CD4-positive, alpha-beta memory T cell (primary cell): ENCODE measurements at places on chromosomes 16 and 17. TPM values are rescaled to one million over a fixed set of nuclear protein-coding genes. Genes with fewer than 3 reads are reported as not detected.

The PIRT gene
- not detected for total RNA-seq

The CCL3 gene
- total RNA-seq: 4.2 TPM

DNA sequence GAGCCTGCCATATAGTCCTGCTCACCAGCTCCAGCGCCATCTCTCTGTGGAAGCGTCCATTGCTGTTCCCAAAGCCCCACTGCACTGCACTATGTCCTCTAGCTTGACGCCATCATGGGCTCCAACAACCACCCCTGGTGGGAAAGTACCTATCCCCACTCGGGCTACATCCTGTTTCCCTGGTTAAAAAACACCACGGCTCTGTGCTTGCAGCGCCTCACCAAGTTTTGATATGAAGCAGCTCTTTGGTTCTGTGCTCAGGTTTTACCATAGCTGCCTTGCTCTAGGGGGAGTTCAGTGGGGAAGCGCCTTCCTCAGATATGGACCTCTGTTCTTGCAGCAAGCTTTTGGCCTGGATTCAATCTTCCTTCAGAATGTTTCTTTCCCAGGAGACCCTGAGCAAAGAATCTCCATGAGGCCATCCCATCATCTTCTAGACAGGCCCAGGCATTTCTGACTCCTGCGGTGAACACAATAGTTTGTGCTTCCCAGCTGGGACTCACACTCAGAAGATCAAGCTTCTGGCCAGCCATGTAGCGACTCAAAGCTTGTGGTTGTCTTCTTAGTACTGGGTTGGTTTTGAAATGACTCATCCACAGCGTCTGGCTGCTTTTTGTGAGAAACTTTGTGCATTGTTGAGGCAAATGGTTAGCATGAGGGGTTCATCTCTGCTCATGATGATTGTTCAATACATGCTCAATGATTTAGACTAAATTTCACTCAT, 39.5 kb downstream of the DYNLRB2 start:
- peak; percentile 71 for DNase-seq

DNA sequence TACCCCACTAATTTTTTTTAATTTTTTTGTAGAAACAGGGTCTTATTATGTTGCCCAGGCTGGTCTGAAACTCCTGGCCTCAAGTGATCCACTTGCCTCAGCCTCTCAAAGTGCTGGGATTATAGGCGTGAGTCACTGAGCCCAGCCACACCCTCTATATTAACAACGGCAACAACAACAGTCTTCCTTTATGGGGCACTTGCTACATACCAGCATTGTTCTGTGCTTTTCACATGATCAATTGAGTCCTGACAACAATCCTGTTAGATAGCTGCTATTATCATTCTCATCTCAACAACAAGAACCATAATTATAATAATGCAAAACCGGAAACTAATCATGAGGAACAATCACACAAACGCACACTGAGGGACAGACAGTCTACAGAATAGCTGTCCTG, 12.6 kb upstream of the ARL5C start:
- DNase-seq: no peak

DNA sequence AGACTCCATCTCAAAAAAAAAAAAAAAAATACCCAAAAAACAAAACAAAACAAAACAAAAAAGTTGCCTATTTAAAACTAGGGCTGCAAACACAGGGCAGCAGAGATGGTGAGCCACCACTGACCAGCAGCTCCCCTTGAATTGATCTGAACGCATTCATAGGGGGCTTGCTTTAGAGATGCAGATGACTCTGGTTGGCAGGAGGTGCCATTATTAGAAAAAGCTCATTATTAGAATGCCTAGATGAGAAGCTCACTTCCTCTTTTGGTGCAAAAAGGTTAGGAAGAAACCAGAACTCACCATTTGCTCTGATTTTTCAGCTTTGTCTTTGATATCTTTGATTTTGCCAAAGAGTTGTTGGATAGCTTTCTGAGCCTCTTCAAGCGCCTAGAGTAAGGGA, 53.1 kb downstream of the VPS53 start:
- no peak for DNase-seq

GRCh38 chr16:66741169-66741900, 10.1 kb downstream of the DYNC1LI2 start:
- DNase-seq: no peak

GRCh38 chr16:12750554-12750918, 53.2 kb downstream of the CPPED1 start:
- DNase-seq: peak; percentile 0

DNA sequence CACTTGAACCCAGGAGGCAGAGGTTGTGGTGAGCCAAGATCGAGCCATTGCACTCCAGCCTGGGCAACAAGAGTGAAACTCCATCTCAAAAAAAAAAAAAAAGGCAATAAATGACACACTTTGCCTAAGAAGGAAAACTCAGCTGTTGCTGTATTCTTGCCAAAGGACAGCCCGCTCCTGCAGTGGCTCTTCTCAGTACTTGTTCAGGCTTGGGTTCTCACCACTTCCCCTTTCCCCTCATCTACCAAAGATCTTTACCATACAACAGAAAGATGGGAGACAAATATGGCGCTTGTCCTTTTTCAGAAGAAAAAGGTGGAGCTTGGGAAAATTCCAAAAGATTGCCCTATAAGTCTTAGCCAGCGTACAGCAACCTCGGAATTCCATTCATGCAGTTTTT, 58.5 kb downstream of the MYH13 start:
- DNase-seq: no peak

DNA sequence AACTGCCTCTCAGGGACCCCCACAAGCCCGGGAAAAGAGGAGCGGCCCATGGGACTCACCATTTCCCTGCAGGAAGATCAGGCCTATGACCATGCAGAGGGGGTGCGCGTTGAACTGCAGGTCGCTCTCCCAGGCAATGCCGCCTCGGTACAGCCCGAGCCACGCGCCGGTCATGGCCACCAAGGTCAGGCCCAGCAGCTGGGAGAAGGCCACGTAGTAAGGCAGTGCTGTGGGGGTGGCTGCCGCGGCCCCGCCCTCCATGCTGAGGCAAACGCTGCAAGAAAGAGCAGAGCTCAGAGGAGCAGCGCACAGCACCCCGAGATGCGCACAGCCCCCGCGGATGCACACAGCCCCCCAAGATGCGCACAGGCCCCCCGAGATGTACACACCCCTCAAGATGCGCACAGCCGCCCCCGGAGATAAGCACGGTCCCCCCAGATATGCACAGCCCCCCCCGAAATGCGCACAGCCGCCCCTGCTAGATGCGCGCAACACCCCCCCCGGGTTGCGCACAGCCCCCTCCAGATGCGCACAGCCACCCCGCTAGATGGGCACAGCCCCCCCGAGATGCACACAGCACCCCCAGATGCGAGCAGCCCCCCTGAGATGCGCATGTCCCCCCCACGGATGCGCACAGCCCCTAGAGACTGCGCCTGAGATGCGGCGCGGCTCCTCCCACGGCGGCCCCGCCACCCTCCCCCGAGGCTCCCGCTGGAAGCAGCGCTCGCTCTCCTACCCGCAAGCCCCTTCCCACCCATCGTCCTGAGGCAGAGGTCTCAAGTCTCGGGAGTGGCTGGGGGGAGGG, 8.6 kb downstream of the CYB561 start:
- no peak for DNase-seq
